GM13976 (cell line): ENCODE measurements at places on chromosomes 4 and X.

DNA sequence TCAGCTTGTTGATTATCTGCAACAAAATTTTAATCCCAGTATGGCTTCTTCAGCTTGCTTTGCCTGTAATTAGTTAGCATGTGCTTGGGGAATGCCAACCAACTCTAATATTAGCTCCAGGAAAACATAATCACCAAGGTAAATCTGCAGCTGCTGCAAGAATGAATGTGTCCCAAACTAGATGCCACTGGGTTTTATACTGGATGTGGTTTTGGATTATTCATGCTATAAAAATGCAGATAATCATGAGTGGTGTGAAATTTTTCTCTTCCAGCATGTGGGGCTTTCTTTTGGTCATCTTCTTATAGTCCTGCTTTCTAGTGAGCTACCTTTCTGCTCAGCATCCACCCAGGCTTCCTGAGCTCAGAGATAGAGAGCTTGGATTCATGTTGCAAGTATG, 295.9 kb upstream of the CASK start:
- DNase-seq, result no peak

DNA sequence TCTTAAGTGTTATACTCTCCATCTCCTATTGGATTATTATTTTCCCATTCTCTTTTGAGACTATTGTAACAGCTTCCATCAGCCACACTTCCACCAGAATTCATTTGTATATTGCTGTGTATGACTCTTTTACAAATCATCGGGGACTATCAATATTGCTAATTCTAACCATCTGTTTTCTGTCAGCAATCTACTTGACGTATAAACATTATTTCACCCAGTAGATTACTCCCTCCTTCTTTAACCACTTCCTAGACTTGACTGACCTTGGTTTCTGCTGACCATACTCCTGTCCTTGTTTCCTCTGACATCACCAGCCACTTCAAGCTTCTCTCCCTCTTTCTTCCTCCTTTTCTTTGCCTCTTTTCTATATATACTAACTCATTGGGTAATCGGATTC, 402.9 kb downstream of the PCDH18 start:
- DNase-seq, result no peak

DNA sequence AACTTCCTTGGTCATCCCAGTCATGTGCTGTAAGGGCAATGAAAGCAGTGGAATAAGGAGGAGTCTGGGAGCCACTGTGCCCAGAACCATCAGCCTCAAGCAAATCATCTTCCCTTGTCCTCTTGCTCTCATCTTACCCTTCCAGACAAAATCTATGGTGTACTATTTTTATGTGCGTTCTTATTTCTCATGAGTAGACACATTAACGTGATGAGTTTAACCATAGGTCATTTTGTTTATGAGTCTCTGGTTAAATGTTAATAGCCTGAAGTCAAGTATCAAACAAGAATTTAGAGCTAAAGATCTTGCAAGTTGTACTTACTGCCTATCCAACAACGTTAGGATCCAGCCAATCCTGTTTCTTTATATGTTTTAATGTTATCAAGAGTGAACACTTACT, 495.3 kb downstream of the SPRY1 start:
- DNase-seq, result no peak

DNA sequence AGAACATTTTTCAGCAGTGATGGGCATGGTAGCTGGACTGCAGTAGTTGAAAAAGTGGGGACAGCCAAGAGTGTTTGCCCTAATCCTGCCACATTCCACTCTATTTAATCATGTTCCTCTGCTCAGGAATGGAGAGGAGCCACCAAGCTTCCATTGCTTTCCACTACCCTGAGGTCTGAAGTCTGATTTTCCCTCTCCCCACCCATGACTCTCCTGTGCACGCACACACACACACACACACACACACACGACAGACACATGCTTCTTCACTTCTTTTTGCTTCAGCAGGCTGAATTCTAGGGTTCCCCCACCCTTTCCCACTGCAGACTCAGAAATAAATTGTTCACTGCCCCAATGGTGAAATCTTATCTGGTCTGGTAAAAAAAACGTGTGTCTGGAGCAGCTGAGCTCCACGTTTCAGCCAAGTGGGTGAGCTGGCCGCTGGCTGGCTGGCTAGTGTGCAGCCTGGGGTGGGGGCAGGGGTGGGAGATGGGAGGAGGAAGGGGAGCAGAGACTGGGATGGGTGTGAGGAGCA, 142.7 kb upstream of the NALF2 start:
- DNase-seq, result no peak

DNA sequence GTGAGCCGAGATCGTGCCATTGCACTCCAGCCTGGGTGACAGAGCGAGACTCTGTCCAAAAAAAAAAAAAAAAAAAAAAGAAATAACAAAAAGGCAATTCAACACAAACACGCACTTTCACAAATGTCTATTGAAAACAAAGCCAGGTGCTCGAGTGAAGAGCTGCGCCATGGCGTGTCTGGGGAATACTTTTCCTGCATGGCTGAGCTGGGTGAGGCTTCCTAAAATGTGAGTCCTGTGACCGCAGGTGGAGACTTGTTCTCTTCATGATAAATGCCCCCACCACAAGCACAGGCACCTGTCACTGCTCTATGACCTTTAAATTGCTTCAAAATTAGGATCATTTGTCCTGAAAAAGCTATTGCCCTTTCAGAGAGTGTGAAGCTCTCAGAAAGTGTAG, 4.0 kb upstream of the ABLIM2 start:
- DNase-seq, result no peak

DNA sequence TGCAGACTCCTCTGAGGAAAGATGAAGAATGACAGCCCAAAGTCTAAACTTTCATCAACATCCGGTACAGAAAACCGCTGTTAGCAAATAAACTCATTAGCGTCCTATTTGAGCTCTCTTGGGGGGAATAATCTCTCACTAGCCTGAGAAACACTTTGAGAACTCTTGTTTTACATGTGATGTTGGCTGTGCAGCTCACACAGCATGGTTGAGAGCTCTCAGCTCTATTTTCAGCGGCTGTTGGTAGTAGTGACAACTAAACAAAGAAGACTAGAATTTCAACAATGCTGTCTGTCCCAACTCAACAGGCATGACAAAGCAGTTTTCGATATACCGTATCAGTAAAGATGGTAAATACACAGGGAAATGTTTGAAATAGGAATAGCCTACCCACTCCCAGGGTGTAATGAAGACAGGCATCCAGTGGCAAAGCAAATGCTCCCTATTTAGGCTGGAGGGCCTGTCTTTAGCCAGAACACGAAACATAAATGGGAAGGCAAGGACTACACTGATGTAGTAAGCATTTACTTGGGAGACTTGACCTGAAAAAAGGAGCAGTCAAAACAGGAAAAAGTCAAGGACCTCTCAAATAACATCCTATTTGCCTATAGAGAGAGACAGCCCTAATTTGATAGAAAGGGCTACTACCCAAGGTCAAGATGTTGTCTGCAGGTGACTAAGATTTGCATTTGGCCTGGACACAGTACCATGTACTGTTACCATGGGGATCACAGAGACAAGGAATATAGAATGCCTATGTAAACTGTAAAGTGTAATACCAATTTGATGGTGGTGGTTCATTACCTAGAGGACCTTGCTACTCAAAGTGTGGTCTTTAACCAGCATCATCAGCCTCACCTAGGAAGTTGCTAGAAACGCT, 60.4 kb downstream of the PPEF2 start:
- no peak for DNase-seq

- no peak for DNase-seq
Measured at GRCh38 chr4:8131210-8131609, 27.4 kb downstream of the ABLIM2 start.

DNA sequence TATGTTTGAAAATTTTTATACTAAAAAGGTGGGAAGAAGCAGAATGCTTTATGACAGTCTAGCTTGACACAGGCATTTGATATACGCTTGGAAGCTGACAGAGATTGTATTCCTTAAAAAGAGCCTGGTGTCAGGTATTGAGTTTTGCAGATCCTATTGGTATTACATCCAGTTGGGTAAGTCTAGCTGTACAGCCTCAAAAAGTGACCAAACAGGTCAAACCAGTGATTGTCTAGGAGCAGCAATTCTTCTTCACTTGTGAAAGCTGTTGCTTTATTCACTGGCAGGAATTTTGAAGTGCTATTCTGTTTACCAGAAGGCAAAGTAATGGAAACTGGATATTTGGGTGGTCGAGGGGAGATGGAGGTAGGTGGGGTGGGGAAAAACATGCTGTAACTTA, 77.5 kb downstream of the UCHL1 start:
- no peak for DNase-seq

DNA sequence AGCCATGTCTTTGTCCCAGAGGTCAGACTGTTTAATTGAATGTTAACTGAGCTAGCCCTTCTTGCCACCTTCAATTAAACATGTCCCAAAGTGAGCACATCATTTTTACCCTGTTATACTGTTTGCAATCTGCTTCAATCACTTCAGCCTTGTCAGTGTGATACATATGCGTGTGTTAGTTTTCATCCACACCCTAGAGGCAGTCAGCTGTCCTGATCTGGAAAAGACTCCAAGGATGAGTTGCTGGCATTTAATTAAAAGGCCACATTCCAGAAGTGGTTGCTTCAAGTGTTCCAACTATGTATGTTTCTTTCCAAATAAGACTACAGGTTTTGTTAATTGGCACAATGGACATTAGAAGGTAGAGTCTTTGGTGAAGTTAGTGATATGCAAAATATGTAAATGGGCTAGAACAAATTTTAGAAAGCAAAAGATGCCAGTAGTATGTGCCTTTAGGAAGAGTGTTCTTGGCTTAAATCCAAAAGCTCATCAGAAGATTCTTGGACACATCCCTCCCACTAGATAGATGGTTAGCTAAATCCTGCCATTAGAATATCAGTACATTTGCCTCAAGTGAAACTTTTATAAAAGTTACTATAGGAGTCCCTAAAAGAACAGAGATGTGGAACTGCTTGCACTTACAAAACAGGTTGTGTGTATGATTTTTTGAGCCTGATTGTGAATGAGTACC, 79.5 kb upstream of the SLIT2 start:
- no peak for DNase-seq

DNA sequence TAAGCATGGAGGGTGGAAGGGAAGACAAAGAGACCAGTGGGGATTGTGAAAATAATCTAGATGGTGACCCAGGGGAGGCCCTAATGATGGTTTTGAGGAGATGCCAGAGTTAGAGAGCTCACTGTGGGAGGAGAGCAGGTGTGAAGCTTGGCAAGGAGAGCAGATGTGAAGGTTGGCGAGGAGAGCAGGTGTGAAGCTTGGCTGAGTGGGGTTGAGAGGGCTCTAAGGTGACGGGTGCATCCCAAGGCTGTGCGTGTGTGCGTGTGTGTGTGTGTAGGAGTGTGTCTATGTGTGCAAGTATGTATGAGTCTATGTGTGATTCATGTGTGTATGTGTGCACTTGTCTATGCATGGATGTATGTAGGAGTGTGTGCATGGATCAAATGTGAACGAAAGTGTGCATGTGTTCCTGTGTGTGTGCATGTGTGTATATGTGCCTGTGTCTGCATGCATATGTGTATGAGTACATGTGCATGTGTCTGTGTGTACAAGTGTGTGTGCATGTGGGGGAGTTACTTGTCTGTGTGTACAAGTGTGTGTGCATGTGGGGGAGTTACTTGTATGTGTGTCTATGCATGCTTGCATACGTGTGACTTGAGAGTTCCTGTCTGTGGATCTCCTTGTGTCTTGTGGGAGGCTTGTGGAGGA, 72.0 kb downstream of the EVC start:
- DNase-seq, result no peak

DNA sequence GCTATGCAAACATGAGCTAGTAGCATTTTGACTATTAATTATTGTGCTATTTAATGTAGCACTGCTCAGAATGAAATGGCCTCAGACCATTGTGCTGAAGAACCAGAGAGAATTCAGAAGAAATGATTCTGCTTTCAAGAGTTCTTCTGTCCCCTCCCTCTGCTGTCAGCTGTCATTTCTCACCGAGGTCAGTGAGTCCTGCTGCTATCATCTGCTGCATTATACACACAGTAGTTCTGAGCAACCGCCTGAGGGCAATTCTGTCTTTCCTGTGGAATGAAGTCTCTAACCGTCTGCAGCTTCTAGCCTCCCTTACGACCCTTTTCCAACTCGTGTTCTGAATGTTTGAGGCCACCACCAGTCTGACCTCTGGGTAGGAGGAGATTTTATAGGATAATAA, 249.4 kb downstream of the HNRNPD start:
- no peak for DNase-seq

- no peak for DNase-seq
Measured at GRCh38 chrX:69142788-69143469, 22.3 kb downstream of the PJA1 start.

DNA sequence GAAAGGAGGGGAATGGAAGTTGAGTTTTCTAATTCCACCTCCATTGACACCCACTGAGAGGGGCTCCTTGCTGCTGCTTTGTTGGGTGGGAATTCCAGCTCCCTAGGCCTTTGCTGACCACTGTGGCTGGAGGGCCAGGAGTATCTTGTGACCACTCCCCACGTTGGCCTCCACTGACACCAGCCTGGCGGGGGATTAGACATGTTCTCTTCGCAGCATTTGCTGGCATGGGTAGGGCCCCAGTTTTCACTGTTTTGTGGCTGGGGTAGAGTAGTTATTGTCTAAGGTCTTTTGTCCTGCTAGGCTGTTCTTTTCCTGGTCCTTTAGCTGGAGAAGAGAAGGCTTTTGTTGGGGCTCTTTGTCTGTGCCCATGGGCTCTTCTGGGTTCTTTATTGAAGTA, 116.7 kb downstream of the CDKL5 start:
- no peak for DNase-seq

GRCh38 chr4:151668689-151669402, 92.0 kb downstream of the GATB start:
- DNase-seq, result no peak

DNA sequence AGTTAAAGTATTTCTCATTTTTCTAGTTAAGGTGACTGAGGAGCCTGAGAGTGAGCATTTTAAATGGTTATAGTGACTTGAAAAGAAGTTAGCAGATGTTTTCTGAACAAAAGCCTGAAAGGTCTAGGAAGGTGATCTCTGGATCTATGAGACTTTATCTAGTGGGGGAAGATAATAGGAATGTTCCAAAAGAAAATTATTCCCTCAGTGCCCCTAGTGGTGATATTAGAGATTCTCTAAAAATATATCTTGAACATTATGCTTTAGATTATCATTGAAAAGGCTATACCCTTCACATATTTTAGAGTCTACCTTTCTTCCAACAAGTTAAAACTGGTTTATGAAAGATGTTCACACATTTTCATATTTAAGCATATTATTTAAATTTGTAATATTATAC, 69.0 kb upstream of the SPANXN1 start:
- DNase-seq, result no peak

DNA sequence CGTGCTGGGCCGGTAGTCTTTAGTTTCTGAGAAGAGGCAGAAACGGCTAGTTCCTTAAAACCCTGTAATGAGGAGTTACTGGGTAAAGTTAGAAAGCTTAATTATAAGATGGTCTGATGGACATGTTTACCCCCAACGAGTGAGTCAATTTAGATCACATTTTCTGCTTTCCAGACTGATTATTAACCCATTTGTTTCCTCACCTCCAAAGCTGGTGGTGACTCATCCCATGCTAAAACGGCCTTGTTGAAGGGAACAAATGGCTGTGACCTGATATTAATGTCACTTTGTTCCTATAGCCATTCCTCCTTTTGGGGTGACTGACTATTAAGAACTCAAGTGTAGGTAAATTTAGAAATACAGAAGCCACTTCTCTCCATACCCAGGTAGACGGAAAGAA, 232.0 kb downstream of the KCNIP4 start:
- DNase-seq, result no peak
